ENCODE measurements at places on chromosomes 6 and 20.

- no peak for DNase-seq
Observed at GRCh38 chr6:21332077-21332476, 261.5 kb upstream of the SOX4 start.

DNA sequence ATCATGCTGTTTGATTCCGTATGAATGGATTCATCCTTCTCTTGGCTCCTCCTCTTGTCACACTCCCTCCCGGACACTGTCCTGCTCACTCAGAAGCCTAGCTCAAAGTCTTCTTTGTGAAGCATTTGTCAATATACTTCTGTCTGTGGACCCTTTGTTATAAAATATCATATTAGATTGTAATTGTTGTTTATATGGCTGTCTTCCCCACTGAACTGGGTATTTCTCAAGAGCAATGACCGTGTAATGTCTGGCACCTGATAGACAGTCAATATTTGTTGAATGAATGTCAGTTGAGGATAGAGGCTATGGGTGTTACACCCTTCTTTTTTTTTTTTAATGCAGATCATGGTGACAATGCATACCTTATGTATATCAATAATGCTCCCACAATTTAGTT is 335.3 kb downstream of the SOX4 start:
- no peak for DNase-seq

- no peak for DNase-seq
Observed at GRCh38 chr6:49110916-49111315, 352.1 kb downstream of the MMUT start.

GRCh38 chr6:32194825-32195651 is 2.6 kb upstream of the GPSM3 start:
- no peak for DNase-seq

DNA sequence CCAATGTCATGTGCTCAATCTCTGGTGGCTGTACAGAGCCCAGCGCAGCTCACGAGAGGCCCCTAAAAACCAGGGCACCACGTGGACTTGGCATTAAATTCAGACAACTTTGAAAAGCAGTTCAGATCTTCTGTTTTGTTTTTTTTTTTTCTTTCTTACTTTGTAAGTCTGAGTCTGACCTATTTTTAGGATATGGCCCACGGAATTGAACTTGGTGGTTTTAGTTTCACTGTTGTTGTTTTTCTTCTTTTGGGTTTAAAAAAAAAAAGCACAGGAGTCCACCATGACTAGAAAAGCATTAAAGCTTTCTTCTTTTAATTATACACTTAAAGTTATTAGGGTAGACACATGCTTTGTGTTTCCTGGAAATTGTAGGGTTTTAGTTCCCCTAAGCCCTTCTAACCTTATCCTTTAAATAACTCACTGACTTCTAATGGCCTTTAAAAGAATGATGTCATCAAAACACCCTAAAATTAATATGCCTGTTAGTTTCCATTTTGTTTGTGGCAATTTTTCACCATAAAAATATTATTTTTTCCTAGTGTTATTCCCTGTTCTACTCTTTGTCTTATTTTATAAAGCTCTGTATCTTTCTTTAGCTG is 48.5 kb upstream of the CCN2 start:
- no peak for DNase-seq

GRCh38 chr6:127210725-127211124 is 55.9 kb upstream of the RNF146 start:
- DNase-seq, result peak; percentile 66

DNA sequence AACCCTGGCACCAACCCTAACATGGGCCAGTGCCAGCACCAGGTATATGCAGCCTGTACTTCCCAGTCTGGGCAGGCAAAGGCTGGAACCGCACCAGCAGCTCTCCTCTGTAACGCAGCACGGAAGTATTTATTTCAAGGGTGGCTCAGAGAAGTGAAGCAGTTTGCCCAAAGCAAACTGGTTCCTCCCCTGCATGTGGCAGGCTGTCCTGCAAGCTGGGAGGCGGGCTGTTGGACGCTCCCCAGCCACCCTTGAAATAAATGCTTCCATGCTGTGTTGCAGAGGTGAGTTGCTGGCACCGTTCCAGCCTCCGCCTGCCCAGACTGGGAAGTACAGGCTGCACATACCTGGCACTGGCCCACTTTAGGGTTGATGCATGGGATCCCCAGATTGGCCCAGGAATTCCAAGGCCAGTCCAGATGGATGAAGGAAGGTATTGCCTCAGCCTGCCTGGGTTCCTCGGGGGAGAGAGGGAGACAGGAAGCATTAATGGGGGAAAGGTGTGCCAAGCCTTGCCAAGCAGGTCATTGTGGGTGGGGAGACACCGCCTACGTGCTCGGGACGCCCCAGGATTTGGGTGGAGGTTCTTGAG is 49.8 kb downstream of the PPARD start:
- no peak for DNase-seq

- no peak for DNase-seq
Observed at GRCh38 chr20:58470336-58471192, 44.6 kb downstream of the APCDD1L start.

- no peak for DNase-seq
Observed at GRCh38 chr6:12173661-12174060, 116.5 kb upstream of the EDN1 start.

DNA sequence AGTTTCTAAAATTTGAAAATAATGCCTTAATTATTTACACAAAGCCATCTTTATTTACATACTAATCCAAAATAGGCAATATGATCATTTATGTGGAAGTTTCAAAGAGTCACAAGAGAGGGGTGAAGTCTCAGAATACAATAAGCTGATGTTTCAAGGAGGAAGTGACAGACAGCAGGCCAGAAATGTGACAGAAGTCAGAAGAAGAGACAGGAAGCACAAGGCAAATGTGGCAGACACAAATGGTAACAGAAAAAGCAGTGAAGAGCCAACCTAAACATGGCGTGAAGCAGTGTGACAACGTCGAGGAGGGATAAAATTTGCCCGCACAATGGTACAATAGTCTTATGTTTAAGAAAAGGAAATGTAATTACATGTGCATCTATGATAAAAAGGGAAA is 59.8 kb downstream of the SHPRH start:
- DNase-seq, result no peak

DNA sequence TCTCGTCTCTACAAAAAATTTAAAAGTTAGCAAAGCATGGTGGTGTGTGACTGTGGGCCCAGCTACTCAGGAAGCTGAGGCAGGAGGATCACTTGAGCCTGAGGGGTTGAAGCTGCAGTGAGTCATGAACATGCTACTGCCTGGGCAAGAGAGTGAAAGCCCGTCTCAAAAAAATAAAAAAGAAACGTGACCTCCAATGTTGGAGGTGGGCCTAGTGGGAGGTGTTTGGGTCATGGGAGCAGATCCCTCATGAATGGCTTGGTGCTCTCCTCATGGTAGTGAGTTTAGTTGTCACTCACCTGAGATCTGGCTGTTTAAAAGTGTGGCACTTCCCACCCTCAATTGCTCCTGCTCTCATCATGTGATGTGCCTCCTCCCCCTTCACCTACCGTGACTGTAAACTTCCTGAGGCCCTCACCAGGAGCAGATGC is 24.3 kb downstream of the RBL1 start:
- no peak for DNase-seq

DNA sequence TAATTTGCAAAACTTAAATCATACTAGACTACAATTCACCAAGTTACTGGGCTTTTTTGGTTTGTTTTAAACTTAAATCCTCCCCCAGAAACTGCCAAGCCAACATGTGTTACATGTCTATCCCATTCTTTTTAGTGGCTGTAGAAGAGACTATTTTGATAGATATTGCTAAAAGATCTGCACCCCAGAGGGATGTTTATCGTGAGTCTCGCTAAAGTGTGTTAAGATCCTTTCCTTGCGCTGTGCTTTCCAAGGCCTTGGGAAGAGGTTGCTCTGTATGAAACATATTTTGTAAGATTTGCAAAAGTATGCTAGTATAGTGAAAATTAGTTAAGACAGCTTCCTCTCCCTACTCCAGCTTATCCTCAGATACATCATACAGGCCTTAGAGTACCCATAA is 63.0 kb downstream of the GPX5 start:
- no peak for DNase-seq

DNA sequence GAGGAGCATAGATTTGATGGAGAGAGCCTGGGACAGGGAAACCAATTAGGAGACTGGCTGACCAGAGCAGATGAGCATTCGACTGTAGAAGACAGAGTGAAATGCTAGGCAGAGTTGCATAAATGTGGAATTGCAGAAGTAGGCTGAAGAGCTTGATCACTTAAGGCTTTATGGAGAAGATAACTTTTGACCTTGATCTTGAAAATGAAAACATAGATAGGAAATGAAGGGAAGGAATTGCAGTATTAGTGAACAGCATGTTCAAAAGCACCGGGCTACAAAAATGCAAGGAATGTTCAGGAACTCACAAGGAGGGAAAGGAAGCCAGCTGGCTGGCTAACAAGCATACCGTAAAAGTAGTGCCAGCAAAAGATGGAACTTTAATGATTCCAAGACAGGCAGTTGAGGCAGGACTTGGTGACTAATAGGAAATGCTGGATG is 20.5 kb upstream of the LTV1 start:
- peak; percentile 74 for DNase-seq

DNA sequence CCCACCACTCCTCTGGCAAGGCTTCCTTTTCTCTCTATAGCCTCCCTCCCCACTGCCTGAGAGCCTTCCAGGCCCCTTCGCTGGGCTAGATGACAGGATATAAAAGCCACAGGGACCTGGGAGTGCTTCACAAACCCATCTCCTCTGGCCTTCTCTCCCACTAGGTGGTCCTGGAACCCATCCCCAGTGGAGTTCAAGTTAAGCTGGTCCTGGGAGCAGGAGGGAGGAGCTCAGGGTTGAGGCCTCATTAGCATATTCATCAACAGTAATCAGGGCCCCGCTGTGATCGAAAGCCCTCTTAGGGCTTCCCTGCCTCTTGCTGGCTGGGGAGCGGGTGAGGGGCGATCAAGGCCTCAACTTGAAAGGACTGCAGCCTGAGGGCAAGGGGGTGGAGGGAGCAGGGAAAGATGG is 9.1 kb downstream of the EBF4 start:
- DNase-seq, result no peak

DNA sequence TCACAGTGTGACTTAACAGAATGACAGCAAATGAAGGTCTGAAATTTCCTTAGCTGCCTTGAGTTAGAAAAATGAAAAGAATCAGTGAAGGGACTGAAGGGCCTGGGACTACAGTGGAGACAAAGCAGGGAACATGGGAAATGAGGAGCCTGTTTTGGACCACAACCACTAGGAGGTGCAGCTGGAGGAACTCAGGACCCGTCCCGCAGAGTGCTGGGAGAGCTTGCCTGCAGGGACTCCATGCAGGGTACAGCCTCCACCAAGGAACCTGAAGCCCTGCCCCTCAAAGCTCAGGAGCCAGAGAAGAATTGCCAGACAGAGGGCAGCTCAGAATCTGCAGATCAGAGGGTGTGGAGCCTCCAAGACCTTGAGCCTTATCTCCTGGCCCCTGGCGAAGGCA is 50.7 kb downstream of the LRFN2 start:
- DNase-seq, result no peak

Data from glomerular endothelial cell (primary cell).